ENCODE measurements at places on chromosomes 5 and 9.

DNA sequence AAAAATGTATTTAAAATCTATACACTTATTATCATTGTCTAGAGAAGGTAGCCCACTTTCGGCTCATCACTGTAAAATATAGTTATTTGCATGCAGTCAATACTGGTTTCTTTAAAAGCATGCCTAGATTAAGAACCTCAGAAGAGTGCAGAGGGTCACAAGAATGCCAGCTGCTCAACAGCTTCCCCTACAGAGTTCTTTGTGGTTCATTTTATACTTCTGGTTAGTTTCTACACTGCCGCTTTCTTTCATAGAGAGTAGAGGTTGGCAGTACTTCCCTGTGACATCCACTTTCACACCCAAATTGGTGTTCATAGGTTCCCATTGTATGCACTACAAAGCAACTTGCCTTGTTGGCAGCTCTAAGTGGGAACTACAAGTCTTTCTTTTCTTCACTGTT is 137.3 kb downstream of the KIAA0825 start:
- DNase-seq, result no peak

GRCh38 chr9:104906441-104907277 is 21.3 kb downstream of the ABCA1 start:
- no peak for DNase-seq

DNA sequence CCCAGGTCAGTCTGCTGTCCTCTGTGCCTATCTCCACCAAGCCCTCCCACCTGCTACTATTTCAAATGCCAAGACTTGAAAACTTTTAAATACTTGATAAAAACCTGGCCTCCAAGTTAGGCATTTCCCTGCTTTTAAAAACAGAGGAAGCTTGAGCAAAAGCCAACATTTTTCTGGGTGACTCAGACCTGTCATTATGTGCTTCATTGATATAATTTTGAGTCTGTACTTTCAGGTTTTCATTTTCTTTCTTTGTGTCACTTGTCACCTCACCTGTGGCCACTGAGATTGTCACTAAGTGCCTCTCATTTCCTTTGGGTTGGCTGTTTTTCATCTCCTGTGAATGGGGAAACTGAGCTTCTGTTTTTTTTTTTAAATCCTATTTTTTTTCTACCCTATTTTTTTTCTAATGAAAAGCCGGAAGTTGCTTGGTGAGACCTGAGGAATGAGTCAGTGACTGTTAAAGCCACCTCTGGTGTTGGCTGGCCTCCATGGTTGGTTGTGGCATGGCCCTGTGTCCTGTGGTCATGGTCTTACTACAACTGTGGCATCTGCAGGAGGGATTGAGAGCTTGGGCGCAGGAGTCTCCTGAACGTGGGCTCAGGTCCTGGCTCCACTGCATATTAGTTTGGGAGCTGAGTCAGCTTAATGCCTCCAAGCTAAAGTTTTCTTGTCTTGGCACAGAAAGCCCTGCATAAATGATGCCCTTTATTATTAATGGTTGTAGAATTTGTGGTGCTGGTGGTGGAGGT is 56.7 kb downstream of the ARHGAP26 start:
- DNase-seq, result no peak

GRCh38 chr5:83891261-83891660 is 170.6 kb upstream of the HAPLN1 start:
- DNase-seq, result no peak
